Activated CD4-positive, alpha-beta T cell treated with anti-CD3 and anti-CD28 coated beads, Interleukin-10, Interleukin-2, amounts not matched to agents 100 ng/mL and 50 ng/mL, durations not matched to agents 16 hours and 8 hours (primary cell): ENCODE measurements at places on chromosomes 7 and 10.
A peak's percentile ranks its signal among the peaks of the same experiment; 100 is the strongest.

GRCh38 chr7:14905764-14906163, 3.2 kb upstream of the DGKB start:
- DNase-seq, result no peak

GRCh38 chr7:127189886-127190285, 62.9 kb downstream of the GRM8 start:
- no peak for DNase-seq

- no peak for DNase-seq
Observed at GRCh38 chr7:107002529-107002998, 41.9 kb upstream of the PRKAR2B start.

- DNase-seq, result peak; percentile 90
Observed at GRCh38 chr7:2709553-2710285, 21.7 kb downstream of the AMZ1 start.

DNA sequence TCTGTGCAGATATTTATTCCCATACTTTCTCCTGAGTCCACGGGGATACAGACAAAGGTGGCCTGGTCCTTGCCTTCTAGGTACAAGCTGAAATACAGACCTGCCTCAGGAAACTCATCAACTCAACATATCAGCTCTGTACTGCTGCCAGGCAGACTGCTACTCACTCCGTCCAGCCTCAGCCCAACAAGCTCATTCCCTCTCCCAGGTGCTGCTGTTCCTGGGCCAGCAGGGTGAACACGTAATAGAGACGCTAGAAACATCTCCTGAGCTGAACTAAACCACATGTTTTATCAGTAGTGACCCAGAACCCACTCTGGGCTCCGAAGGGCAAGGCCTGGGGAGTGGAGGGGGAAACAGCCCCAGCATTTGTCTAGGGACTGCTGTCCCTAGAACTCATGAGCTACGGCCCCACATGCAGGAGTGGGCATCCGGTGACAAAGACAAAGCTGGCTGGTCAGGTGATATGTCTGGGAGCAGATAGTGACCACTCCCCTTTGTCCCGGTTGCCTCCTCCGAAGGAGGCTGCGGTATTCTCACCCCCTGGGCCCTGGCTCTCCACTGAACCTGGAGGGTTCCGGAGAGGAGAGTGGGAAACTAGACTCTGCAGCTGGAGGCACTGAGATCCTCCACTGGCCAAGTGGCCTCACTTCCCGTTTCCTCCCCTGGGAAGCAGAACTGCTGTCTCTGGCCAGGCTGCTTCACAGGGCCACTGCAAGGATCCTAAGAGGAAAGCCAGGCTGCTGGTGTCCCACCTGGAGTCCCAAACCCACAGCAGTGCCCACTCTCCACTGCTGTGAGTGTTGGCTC, 116.1 kb downstream of the FAM53B start:
- DNase-seq, result no peak

DNA sequence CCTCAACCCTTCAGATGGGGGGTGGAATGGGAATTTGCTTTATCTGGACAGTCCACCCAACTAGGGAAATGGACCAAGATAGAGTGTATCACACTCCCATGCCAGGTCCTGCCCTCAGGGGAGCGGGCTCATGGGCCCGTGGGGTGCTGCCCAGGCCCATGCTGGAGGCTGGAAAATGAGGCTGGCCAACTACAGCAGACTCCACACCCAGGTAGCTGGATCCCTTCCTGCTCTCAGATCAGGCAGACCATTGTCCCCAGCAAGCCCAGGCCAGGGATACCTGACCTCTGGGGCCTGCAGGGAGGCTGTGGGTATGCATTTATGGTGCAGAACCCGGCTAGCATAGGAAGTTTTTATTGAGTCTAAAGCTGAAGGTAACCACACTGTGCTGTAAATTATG, 162.4 kb downstream of the TCERG1L start:
- DNase-seq, result no peak

GRCh38 chr10:80526218-80526617, 11.5 kb upstream of the SH2D4B start:
- DNase-seq, result no peak

DNA sequence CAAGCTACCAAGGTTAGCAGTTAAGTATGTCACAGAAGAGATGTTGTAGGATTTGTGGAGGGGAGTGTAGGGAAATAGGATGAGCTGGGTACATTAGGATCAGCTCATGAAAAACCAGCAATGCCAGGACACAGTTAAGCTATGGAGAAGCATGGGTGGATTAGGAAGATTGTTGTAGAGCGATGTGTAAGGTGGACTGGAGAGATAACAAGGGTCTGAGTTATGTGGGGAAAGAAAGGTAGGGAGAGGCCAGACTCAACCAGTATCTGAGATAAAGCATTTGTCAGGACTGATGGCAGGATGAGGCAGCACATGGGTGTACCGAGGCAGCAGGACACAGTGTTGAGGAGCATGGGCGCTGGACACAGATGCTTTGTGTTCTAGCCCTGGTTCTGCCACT, 85.4 kb upstream of the PRR15 start:
- no peak for DNase-seq

DNA sequence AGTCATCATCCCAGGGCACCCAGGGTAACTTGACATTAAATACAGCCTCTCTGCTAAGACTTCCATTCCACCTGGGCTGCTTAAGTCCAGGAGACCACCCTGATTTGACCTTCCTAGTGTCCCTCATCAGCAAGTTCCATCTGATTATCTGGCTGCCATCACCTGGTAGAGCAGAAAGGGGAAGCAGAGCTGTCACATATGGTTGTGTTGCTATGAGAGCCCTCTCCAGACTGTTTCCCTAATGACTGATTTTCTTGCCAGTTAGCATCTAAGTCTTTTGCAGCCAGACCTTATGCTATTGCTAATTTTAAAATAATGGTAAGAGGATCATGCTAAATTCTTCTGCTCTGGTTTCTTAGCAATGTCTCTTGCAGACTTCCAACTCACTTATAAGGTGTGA, 38.7 kb downstream of the KCNH2 start:
- DNase-seq, result no peak

DNA sequence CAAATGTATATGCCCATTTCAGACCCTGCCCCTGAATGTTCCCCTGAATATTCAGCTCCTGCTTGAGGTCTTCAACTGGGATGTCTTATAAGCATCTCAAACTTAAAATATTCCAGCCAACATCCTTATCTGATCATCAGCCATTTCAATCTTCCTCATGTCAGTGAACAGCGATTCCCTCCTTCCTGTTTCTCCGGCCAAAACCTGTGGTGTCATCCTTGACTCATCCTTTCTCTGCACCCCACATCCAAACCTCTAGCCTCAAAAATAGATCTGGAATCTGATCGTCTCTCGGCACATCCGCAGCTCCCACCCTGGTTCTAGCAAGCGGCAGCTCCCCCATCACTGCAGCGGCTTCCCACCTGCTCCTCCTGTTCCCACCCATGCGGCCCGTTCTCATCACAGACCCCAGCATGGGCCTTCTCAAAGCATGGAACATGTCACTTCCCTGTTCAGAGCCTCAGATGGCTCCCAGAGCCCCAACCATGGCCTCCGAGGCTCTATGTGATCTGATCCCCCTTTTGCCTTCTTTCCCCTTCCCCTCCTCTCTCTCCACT, 165.7 kb downstream of the HECW1 start:
- no peak for DNase-seq

DNA sequence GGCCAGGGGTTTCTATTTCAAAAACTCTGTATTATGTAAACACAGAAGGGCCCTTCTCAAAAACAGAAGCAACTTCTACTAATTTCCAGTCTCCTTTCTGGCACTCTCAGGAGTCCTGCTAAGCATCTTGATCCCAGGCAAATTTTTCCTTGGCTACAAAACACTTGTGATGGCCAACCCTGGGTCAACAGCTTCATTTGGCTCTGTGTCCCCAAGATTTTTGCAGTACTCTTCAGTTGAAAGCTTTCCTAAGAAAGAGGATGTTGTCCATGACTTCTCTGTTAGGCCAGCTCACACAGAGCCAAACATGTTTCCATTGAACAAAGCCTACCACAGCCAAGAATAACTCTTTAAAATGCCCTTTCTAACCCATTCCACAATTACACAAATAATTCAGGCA, 99.0 kb upstream of the EGR2 start:
- no peak for DNase-seq

GRCh38 chr7:71140264-71140663, 8.3 kb downstream of the GALNT17 start:
- no peak for DNase-seq

- no peak for DNase-seq
Observed at GRCh38 chr7:122770686-122771335, 68.1 kb upstream of the RNF148 start.

GRCh38 chr10:103757531-103758293, 97.7 kb downstream of the SH3PXD2A start:
- peak; percentile 53 for DNase-seq

GRCh38 chr7:29354340-29354739, 159.8 kb downstream of the CHN2 start:
- DNase-seq, result no peak

- peak; percentile 42 for DNase-seq
Observed at GRCh38 chr7:27697861-27698430, 35.3 kb upstream of the HIBADH start.

- DNase-seq, result no peak
Observed at GRCh38 chr10:127995939-127996338, 89.0 kb downstream of the PTPRE start.

- no peak for DNase-seq
Observed at GRCh38 chr7:101832205-101832631, 14.8 kb downstream of the CUX1 start.

DNA sequence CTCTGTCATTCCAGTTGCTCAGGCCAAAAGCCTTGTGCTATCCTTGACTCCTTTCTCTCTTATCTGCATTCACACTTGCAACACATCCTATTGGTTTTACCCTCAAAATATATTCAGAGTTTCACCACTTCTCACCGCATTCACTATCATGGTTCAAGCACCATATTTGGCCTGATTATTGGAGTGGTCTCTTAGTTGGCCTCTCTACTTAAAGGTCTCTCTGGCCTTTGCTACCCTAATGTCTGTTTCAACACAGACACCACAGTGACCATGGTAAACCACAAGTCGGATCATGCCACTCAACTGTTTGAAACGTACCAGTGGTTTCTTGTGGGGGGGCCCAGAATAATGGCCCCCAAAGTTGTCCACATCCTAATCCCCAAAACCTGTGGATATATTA, 15.2 kb upstream of the PDZD8 start:
- DNase-seq, result no peak

- no peak for DNase-seq
Observed at GRCh38 chr7:22216832-22217475, 140.0 kb downstream of the RAPGEF5 start.

DNA sequence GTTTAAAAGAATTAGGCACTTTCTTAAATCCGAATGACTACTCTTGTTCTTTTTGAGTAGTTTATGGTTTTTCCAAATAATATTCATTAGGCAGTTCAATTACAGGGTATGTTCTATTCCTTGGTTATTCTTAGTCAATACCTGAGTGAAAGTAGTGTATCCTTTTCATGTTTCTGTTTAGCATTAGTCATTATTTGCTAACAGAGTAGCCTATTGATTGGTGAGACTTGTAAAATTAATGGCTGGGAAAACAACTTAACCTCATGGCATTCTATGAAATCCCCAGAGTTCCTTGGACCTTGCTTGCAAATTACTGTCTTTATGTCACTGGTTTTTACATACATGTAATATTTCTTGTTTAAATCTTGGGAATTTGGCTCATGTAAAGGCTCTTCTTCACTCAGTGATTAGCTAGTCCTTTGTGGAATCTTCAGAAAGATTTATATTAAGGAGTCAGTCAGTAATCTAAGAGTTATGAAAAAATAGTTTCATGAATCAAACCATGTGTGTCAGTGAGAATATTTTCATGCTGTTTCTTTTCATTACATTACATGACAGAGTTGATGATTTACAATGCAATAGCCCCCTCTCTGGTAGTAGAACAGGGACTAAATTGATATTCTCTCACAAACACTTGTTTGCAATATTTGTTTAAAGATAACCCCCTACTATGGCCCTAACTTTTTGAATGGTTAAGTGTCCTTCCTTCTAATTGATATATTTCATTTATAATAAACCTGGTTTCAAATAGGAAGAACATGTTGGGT, 81.5 kb upstream of the LRRTM3 start:
- DNase-seq, result no peak

- no peak for DNase-seq
Observed at GRCh38 chr10:132506711-132507408, 30.7 kb upstream of the INPP5A start.

- peak; percentile 99 for DNase-seq
Observed at GRCh38 chr10:102245082-102245931, at the start of gene GBF1. GBF1 (plus strand) TSS chr10:102245532; CDS start chr10:102258939, 13,407 bp downstream.
